ENCODE measurements at places on chromosomes 3 and 15.

GRCh38 chr3:142628801-142629200, 32.6 kb downstream of the PLS1 start:
- DNase-seq: no peak

DNA sequence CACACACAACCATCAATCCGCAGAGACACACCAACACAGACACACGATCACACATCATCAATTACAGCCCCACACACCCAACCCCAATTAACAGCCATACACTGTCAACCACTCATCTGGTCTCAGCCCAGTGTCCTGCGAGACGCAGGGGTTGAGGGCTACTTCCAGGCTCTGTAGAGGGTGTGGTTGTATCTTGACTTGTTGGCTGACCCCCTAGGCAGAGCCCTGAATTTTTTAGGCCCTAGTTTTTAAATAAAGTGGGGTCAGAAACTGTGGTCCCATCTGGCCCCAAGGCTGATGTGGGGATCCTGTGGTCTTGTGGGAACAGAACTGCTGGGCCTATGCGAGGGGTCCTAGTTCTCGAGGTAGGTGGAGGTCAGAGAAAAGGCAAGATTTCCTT, 9.2 kb downstream of the VILL start:
- no peak for DNase-seq

DNA sequence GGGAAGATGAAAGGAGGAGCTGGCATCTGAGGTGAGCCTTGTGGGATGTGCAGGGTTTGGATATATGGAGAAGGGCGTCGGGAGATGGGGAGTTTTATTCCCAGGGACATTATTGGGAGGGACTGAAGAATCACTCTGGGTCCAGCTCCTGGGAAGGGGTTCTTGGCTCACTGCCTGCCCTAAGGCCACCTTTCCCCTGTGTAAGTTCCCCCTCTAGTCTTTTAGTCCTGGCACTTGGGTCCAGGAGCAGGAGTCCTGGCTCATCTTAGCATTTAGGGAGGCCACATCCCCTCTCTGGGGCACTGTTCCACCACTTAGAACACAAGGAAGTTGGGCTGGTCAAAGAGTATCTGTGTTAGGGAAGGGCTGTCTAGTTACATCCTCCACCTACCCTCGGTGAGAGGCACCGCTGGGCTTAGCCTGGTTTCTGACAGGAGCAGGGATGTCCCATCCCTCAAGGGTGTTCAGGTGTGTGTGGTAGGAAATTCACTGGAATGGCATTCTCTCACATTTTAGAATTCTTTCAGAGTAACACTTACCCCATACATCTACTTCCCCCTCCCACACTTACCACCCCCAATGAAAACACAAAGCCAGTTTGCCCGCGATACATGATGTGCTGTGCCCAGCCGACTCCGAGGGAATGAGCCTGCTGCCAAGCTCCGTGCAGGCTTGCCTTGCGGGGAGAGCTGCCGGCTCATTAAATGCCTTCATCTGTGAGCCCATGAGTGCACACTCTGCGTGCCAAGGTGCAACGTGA, 86.7 kb downstream of the FAM43A start:
- DNase-seq: no peak

DNA sequence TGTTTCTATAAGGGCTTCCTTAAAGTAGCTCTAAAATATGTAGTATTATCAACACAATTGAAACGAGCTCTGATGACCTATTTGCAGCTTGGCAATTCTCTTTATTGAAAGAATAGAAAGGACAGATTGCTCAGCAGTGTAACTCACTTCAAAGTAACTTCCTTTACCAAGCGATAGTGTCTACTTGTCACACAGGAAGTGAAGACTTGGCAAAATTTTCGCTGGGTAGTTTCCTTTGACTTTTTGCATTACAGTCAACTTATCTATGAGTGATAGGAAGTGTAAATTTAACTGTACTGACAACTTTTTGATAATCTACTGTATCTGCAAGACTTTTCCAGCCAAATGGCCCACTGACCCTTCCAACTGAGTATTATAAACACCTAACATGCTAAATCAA, 22.8 kb downstream of the SLC9A9 start:
- no peak for DNase-seq

DNA sequence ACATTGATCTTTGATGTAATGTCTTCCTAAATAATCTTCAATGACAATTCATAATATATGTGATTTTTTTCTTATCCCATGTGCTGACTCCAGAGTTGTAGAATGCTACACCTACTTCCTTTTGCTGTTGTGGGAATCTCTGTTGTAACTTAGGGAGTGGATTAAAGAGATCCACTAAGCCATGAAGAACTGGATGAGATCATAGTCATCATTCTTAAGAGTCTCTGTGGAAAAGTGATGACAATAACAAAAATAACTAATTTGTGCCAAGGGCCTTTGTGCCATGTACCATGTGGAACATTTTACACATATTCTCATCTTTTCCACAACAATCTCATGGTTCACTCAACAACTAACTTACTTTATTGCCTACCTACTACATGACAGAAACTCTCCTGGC, 162.9 kb upstream of the PDZRN3 start:
- DNase-seq: no peak

DNA sequence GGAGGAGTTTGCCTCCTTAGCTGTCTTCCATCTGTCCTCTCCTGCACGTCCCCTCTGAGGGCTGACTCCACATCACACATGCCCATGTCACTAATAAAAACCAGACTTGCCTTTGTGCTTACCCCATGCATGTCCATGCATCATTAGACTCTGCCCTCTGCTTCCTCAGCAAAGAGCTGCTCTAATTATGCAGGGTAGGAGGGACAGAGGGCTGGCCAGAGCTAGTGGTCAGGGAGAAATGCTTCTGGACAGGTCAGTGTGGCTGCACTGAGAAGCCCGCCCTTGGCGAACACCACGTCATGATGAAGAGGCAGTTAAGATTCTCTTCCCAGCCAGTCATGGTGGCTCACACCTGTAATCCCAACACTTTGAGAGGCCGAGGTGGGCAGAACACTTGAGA, 8.9 kb downstream of the CA12 start:
- DNase-seq: no peak

DNA sequence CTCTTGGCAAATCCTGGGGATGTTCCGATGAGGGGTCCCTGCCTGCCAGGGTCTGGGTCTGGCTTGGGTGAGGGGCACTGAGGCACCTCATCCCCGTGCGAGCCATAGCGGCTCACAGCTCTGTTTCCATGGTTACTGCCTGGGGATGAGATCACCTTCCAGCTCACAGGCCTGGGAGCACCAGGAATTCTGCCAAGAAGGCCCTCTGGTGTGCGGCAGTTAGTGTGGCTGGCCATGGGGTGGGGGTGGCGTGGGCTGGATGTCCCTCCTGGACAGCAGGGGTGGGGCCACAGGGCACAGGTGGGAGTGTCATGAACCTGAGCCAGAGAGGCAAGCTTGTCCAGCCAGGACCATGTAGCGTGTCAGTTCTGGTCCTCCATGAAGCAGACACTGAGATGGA, 22.1 kb upstream of the PRR23E start:
- DNase-seq: no peak

- DNase-seq: no peak
Measured at GRCh38 chr15:55230051-55230670, 33.4 kb upstream of the RSL24D1 start.

DNA sequence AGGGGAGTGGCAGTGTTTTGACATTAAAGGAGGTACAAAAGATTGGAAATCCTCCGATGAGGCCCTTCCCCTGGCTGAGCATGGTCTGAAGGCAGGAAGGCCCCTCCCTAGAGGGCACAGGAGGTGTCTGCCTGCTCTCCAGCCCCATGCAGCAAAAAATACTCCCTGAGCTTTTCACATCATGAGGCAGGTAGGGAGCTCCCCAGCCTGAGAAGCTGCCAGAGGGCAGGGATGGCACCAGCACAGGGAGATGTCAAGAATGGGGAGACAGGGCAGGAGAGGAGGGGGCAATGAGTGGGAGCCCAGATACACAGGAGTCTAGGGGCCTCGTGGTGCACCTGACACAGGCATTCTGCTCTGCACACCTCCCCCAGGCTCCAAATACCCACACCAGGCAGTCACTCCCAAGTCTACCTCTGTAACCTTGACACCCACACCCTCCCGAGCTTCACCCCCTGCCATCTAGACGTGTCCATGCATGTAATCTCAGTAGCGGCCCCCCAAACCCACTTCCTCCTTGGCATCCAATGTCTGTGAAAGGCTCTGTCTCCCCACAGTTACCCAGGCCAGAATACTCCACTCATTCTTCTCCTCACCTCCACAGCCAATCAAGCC, 22.9 kb downstream of the GRAMD2A start:
- no peak for DNase-seq

- no peak for DNase-seq
Measured at GRCh38 chr15:40016224-40016865, 22.6 kb downstream of the SRP14 start.

DNA sequence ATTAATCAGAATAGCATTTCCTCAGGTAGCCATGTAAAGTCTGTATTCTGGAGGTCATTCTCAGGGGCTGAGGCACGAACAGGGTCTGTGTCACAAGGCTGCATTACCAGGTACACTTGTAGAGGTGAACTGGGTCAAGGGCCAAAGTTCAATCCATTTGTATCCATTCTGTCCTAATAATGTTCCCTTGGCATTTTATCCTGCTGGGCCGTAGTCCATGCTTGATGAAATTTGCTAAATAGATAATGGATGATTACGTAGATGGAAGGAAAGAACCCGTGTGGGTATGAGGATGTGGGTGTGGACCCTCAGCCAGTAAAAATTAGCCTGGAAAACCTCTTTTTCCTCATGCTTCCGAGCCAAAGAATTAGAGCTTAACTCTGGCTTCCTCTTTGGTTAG, 785.9 kb downstream of the GRM7 start:
- no peak for DNase-seq

- DNase-seq: no peak
Measured at GRCh38 chr15:73142802-73143762, 90.8 kb downstream of the NEO1 start.

GRCh38 chr3:72601060-72601459, 247.2 kb downstream of the SHQ1 start:
- no peak for DNase-seq

- no peak for DNase-seq
Measured at GRCh38 chr15:32099097-32099785, 68.9 kb downstream of the CHRNA7 start.

DNA sequence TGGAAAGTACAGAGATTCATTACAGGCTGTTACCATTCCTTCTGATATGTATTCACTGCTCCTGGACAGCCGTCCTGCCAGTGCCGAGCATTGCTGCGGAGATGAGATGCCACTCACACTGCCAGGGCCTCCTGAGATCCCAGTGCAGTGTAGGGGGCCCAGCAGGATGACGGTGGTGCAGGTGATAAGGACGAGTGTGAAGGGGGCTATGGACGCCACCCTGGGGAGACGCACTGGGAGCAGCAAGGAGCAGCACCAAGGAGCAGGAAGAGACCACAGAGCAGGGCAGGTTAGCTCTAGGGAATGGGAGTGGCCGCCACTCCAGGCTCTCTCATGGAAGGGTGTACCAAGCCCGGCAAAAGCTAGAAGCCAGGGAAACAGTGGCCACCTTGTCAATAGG, 4.0 kb upstream of the KLF15 start:
- no peak for DNase-seq

GRCh38 chr15:89826671-89827655, 12.3 kb upstream of the ANPEP start:
- DNase-seq: no peak

- no peak for DNase-seq
Measured at GRCh38 chr3:27165321-27165721, 203.9 kb downstream of the NEK10 start.

DNA sequence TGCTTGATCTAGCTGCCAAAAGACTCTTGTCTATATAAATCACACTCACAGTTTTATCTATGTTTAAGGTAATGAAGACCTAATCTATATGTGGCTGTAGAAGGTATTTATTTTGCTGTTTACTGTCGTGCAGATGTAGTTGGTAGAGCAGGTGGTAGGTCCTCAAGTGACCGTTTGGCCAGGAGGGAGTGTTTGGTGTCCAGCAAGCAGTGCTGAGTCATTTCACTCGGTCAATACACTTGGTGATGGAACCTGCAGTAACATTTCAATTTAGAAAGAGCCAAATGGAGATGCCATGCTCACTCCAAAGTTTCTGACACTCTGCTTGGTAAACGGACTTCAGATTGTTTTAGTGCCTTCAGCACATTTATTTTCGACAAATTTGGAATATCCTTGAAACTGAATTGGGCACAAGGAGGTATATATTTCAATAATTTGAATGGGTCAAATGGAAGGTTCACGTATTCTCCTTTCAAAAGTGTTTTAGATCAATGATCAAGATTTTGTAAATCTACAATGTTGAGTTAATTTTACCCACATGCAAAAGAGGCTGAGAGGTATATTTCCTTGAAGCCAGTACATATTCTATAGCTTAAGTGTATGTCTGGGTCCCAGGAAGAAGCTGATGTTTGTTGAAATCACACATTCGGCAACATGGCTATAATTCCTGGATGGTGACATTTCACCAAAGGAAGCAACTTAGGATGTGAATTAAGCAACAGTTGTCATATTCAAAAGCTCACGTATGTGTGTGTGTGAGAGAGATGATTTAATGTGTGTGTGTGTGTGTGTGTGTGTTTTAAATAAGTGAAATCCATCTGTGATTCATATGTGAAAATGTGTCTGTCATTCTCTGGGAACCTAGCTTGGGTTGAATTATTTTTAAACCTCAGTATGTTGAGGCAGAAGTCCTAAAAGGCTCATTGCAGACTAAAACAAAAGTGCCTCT, 7.7 kb upstream of the CX3CR1 start:
- DNase-seq: no peak

GRCh38 chr15:96182736-96183513, 147.6 kb upstream of the NR2F2 start:
- DNase-seq: no peak

- DNase-seq: no peak
Measured at GRCh38 chr15:96064351-96064756, 266.1 kb upstream of the NR2F2 start.

- no peak for DNase-seq
Measured at GRCh38 chr3:32969656-32970055, 18.2 kb downstream of the CCR4 start.

GRCh38 chr3:55662683-55663082, 175.6 kb upstream of the WNT5A start:
- DNase-seq: no peak

DNA sequence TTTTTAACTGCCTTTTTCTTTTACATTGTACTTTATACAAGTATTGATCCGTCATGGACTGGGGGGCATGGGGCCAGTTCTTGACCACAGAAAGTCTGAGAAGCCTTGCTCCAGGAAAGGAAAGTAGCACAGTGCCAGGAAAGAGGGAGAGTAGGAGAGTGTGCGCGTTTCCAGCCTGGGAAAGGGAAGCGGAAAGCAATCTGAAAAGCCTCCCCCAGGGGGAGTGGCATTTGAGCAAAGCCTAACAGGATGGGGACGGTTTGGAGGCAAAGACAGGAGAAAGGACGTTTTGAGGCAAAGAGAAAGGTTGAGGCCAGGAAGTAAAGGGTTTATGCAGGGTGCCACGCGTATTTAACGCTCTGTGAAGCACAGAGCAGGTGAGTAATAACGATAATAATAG, 116.9 kb downstream of the RORA start:
- DNase-seq: no peak

GRCh38 chr15:48423896-48424475, 92.8 kb downstream of the DUT start:
- no peak for DNase-seq

- DNase-seq: peak; percentile 1
Measured at GRCh38 chr15:85649372-85649771, 145.4 kb downstream of the KLHL25 start.
